ENCODE measurements at places on chromosomes 1 and 21.

DNA sequence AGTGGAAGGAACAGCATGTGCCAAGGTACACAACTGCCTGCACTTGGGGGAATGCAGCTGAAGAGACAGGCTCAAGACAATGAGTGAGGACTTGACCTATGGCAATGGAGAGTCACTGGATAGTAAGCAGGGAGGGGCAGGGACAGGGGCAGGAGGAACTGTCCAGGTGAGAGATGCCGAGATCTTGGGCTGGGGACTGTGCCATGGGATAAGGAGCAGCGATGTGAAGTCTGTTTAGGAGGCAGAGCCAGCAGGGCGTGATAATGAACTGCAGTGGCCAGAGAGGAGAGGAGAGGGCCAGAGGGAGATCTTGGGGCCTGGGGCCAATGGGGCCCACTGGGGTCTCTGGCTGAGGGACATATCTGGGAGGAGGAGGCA lies 17.8 kb upstream of the EPB41 start:
- no peak for DNase-seq

DNA sequence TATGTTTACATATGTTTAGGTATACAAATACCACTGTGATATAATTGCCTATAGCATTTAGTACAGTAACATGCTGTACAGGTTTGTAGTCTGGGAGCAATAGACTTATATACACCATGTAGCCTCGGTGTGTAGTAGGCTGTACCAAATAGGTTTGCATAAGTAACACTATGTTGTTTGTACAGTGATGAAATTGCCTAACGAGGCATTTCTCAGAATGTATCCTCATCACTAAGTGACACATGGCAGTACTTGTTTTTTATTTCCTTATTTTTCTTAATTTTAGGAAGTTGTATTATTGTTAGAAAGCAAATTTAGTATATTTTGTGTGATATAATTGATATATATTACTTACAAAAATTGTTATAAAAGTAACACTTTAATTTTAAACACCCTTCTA lies 840.9 kb downstream of the LTN1 start:
- DNase-seq = no peak

GRCh38 chr1:108643492-108644335 lies 17.2 kb downstream of the HENMT1 start:
- peak; percentile 35 for DNase-seq

DNA sequence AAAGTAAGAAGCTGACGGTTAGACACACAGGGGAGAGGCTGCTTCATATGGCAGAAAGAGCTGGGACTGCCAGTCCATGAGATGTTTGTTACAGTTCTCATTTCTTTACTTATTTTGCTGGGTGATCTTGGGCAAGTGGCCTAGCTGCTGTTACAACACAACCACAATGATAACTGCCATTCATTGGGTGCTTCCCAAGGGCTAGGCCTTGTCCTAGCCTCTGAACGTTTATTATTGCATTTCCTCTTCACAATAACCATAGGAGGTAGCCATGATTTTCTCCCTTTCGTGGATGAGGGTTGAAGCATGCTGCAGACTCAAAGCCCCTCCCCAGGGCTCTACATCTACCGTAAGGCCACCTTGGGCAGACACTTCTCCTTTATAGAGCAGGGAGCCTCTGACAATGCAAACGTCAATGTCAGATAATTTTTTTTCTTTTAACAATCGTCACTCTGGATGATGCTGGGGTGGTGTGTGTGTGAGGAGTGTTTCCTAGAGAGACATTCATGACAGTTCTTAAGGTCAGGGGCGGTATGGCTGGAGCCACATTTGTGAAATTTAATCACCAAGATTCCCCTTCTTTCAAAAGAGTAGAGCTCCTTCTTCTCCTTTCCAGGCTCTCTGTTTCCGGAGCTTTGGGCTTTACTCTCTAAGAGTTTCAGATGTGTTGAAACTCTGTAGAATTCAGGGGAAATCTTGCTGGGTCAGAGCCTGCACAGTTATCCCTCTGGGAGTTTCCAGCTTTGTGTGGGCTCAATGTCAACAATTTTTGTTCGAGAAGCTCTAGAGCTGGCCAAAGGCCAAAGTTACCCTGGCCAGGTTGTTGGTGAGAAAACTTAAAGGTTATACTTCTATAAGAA lies 138.5 kb upstream of the SGIP1 start:
- DNase-seq = no peak

DNA sequence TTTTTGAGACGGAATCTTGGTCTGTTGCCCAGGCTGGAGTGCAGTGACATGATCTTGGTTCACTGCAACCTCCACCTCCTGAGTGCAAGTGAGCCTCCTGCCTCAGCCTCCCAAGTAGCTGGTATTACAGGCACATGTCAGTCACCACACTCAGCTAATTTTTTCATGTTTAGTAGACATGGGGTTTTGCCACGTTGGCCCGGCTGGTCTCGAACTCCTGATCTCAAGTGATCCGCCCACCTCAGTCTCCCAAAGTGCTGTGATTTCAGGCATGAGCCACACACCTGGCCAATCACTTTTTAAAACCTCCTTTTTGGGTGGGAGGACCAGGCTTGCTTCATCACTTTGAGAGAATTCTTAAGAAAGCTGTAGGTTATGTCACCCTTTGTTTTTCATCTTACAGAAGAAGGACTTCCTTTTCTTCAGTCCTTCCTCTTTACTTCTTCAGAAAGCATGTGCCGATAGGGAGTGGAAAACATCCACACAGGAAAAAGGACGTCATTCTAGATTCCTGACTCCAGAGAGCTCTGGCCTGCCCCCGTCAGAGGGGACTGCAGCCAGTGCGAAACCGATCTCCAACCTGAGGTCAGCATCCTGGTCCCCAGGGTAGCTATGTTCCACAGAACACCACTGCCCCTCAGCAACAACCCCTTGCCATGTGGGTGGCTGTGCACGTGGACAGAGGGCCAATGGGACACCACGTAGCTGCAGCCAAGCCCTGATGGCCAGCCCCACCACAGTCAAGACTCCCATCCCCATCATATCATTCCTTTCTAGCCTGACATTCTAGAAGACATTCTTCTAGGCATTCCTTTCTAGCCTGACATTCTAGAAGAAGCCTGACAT lies 21.9 kb downstream of the NCF2 start:
- DNase-seq = no peak

DNA sequence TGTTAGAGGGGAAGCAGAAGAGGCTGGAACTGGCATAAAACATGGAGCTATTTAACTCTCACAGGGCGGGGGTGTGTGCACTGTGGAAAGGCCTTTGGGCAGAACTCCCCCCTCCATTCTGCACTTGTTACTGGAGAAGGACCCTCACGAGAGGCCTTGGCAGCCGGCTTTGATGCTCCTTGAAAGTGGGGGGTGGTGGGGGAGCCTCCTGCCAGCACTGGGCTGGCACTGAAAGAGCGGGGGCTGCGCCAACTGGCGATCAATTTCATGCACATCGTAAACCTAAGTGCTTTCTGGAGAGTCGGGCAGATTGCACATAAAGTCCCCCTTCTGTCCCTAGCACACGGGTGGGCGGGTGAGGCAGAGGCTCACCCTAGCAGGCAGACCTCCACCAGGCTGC lies 28.9 kb downstream of the FOXO6 start:
- DNase-seq = no peak

- DNase-seq = no peak
Measured at GRCh38 chr1:93322349-93322748, 23.4 kb upstream of the DR1 start.

GRCh38 chr1:118116401-118116800 lies 68.6 kb downstream of the SPAG17 start:
- no peak for DNase-seq

- DNase-seq = peak; percentile 85
Measured at GRCh38 chr1:77759071-77760028, at the start of gene USP33. USP33 (minus strand) TSS chr1:77759852; CDS start chr1:77741697, 18,155 bp downstream.

GRCh38 chr1:30694280-30695175 lies 28.9 kb downstream of the MATN1 start:
- DNase-seq = no peak

- no peak for DNase-seq
Measured at GRCh38 chr21:21295303-21295702, 297.1 kb downstream of the NCAM2 start.

DNA sequence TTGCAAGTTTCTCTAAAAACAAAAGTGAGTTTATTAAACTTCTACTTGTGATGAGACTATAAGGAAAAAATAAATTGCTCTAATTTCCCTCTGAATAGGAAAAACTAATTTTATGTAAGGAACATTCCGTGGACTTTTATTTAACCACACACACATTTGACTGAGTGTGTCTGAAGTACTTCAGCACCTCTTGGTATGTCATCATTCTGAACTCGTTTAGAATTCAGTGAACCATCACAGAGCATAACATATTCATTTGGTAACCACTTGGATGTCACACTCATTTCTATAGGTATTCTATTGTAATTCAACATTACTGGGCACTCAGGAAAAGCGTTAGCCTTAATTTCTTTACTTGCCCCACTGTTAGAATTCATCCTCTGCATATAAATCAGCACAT lies 79.1 kb downstream of the RGS21 start:
- DNase-seq = no peak

DNA sequence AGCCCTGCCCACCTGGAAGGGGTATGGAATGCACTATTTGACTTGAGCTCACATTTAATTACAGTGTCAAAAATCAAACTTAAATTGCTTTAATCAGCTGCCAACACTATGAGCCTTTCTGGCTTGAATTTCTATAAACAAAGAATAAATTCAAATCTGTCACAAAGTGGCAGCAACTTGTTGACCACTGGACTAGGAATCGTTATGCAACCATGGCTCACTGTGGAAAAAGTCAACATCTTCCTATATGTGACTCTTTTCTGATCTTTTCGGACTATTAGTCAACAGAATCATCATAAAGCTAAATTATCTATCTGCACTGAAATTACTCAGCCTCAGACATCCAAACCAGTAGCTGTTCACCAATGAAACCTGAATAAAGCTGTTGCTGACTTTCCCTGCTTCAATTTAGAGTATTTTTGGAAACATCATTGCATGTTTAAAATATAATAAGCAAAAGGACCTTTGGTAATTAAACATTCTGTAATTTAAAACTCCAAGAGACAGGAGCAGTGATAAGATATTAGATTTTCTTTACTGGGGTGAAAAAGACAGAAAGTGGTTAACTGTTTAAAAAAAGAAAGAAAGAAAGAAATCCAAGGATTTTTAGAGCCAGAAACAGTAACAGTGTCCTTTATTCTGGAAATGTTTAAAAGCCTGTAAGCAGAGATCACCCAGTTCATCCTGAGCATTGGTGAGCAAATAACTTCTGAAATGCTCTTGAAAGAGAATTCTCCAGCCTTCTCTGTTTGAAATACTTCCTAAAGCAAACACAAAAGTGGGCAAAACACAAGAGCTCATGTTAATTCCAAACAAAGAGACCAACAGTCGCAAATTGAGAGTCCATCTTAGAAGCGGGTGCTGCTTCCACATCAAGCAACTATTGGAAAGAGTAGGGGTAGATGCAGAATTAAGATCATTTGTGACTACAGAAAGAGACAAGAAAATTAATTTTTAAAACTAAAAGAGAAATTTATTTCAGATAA lies 26.2 kb upstream of the ERG start:
- no peak for DNase-seq
